Fibroblast of skin of left biceps (primary cell): ENCODE measurements at places on chromosomes 6 and 20.

- no peak for DNase-seq
Observed at GRCh38 chr6:36099869-36100483, 30.3 kb upstream of the MAPK13 start.

GRCh38 chr6:87393026-87393622, 14.6 kb upstream of the CFAP206 start:
- no peak for DNase-seq

DNA sequence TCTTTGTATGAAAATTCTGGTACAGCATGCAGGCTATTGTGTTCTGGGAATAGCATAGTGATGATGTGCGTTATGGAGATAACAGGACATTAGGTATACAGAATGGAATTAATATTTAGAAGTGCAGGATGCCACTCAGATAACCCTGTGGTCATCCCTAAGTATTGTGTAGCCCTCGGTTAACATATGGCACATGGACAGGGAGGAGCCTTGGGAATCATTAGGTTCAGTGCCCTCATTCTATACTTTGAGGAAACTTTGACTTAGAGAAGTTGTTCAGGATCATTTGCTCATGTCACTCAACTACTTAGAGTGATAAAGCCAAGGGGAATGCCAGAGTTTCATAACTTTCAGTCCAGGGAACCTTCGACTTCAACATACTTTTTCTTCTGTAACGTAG, 185.9 kb downstream of the UST start:
- no peak for DNase-seq

DNA sequence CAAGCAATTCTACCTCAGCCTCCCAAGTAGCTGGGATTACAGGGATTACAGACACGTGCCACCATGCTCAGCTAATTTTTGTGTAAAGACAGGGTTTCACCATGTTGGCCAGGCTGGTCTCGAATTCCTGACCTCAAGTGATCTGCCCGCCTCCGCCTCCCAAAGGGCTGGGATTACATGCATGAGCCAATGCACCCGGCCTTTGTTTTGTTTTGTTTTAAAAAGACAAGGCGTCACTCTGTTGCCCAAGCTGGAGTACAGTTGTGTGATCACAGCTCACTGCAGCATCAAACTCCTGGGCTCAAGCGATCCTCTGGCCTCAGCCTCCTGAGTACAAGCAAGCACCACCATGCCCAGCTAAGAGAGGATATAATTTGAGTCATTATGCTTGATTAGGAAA, 5.4 kb downstream of the SERINC3 start:
- DNase-seq, result no peak

GRCh38 chr6:105795913-105796517, 290.1 kb upstream of the PRDM1 start:
- DNase-seq, result no peak

DNA sequence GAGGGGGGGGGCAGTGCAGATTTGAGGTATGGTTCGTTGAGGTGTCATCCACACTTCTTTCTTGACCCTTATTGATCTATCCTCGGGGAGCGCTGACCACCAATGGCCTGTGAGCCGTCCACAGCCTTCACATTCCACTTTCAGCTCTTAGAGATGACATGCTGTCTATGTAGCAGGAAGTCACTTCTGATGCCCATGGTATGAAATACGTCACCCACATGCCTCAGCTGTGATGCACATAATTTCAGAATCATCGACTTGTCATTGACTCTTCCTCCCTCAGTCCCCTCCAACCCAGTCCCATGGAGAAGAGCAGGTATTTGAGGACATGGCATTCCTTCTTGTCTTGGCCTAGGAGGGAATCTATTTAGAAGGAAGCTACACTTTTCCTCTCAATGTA, 4.7 kb upstream of the ADGRF5 start:
- DNase-seq, result no peak

DNA sequence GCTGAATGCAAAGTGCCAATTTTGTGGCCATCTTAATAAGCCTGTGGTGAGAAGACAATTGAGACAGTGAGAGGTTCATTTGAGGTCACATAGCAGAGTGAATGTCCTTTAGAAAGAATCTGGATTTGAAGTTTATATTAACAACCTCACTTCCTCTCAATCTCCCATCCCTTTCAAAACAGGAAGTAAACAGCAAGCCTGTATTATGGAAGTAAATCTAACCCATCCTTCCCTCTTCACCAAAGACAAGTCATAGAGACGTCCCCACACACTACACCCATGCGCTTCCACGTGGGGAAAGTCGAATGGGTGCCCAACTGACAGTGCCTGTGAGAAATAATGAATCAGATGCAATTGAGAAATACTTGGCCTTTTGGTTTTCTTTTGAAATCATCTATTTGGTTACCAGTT, 28.8 kb upstream of the CCND3 start:
- no peak for DNase-seq

DNA sequence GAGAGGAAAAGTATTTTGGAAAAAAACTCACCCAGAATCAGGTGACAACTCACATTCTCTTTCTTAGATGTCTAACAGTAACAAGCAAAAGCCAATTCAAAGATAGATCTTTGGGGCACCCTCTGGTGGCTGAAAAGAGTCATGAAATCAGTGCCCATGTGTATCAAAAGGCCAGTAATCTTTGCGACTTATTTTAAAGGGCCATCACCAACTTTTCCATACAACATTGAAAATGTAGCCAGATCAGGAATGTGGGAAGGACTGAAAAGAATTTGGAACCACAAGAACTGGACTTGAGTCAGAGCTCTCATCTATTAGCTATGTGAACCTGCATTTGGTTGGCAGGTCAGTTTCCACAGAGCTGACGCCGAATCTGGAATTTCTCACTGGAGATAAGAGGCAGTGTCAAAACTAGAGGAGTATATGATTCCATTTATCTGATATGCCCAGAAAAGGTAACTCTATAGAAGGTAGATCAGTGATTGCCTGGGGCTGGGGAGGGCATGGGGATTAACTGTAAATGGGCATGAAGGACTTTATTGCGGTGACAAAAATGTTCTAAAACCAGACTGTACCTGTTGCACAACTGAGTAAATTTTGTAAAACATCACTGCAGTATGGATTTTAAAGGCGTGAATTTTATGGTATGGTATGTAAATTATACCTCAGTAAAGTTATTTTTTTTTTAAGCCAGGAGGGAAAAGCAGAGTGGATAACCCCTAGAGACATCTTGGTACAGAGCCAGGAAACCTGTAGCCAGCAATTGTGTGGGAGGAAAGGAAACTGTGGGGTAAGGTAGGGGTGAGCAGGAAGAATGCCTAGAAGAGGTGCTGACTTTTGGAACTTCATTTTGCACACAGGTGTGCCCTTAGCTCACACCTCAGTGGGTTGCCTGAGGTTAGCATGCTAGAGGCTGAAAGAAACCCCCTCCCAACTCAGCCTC, 117.1 kb upstream of the ASF1A start:
- DNase-seq, result peak; percentile 43

GRCh38 chr6:12359036-12359435, 68.9 kb downstream of the EDN1 start:
- DNase-seq, result no peak

DNA sequence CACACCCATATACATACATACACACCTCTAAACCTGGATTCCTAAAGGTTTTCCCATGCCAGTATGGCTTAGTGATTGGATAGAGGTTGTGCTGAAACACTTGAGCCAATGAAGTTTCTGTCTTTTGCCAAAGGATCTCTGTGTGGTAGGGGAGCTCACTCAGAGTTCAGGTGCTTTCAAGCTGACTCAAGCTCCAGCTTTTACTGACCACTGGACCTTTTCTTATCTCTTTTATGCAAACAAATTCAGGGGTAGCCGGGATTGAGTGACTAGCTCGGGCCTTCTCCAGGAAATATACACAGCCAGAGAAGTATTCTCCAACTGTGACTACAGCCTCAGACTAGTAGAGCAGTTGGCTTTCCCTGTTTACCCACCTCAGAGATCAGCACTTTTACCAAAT, 21.5 kb upstream of the DSE start:
- no peak for DNase-seq

- no peak for DNase-seq
Observed at GRCh38 chr6:49332781-49333180, 130.3 kb downstream of the MMUT start.

GRCh38 chr20:24665196-24665595, 195.8 kb downstream of the SYNDIG1 start:
- no peak for DNase-seq

GRCh38 chr6:85041376-85041775, 277.0 kb upstream of the TBX18 start:
- no peak for DNase-seq

DNA sequence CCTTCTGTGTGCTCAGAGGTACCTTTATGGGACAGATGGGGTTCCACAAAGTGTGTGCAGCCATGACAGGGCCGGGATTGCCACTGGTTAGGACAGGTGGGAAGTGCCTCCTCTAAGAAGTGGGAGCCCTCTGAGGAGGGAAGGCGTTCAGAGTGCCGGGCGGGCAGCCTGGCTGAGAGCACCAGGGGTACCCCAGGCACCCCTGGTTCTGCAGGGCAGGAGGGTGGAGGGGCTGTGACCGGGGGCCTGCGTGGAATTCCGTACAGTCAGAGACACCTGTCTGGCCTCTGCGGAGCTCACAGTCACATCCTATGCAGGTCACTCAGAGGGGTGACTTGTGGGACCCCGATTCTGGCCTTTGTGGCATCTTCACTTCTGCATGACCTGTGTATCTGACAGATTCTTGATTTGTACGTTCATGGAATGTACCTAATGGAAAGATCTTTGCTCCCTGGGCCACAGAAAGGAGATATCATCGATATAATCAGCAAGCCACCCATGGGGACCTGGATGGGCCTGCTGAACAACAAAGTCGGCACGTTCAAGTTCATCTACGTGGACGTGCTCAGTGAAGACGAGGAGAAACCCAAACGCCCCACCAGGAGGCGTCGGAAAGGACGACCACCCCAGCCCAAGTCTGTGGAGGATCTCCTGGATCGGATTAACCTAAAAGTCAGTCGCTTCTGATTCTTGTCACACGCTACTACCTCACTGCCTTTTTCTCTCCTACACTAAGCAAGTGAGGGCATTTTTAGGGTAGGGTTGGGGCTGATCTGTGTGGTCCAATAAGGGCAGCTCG, 190.9 kb downstream of the SASH1 start:
- DNase-seq, result no peak

GRCh38 chr20:12112089-12112474, 194.4 kb downstream of the BTBD3 start:
- no peak for DNase-seq

DNA sequence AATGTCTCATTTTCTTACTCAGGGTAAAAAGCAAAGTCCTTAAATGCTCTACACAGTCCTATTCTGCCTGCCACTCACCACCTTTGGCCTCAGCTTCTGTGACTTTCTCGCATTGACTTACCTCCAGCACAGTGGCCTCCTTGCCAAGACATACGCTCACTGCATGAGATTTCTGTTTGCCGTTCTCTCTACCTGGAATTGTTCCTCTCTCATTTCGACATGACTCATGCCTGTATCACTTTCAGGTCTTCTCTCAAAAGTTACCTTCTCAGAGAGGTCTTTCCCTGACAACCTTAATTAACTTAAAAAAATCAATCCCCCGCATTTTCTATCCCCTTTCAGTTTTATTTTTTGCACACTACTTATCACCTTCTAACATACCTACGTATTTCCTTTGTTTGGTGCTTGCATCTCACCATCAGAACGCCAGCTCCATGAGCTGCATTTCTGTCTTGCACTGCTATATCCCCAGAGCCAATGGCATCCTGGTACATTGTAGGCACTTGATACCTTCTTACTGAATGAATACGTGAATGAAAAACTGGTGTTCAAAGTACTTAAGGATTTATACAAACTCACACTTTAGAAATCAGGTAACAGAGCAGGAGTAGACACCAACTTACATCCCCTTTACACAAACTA, 24.5 kb downstream of the TENT5A start:
- no peak for DNase-seq
